NCI-H69 (cell line): ENCODE measurements at places on chromosomes 1 and 21.

DNA sequence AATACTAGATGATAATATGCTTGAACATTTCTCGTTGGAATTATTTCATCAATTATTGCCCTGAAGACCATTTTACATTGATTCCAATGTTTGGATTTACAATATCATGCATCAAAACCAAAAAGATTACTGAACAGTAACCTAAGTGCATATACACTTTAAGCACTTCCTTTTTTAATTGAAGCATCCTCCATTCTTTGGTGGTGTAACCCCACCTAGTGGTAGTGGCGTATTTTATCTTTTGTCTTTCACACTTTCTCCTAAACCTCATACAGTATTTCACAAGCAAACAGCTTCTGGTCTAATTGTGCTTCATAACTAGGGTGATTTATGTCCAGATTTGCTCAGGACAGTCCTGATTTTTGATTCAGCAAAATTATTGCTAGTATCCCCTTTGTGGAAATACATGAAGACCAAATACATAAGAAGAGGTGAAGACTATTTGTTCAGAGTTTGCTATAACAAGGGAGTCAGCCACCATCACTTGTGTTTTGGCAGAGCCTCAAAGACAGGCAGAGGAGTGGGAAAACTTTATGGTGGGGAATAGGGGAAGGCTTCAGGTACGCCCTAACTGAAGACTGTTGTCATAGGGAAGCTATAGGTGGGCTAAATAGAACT is 3.4 kb upstream of the NVL start:
- DNase-seq = peak; percentile 73

DNA sequence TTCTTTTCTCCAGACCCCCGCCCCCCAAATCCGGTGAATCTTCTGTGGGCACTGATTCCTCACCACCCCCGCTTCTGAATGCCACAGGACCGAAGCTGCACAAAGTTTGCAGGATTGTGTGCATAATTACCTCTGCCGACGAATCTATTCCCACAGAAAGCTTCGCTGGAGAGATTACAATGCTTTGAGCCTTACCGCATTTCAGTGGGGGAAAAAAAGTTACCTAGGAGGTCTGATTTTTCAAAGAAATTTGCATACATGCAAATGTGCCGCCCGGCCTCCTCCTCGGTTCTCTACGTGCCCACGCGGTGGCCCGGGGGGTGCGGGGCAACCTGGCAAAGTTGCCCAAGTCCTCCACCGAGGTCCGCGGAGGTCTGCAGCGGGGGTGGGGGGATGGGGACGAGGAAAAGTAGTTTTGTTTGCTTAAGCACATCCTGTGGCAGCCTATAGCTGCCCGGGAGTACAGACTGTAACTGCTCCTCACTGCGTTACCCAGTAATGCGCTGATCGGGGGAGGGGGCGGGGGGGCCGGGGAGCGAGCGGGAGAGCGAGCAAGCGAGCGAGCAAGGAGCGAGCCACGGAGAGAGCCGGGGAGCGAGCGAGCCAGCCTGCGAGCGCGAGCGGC is 563 bp upstream of the NFIA start:
- peak; percentile 85 for DNase-seq

DNA sequence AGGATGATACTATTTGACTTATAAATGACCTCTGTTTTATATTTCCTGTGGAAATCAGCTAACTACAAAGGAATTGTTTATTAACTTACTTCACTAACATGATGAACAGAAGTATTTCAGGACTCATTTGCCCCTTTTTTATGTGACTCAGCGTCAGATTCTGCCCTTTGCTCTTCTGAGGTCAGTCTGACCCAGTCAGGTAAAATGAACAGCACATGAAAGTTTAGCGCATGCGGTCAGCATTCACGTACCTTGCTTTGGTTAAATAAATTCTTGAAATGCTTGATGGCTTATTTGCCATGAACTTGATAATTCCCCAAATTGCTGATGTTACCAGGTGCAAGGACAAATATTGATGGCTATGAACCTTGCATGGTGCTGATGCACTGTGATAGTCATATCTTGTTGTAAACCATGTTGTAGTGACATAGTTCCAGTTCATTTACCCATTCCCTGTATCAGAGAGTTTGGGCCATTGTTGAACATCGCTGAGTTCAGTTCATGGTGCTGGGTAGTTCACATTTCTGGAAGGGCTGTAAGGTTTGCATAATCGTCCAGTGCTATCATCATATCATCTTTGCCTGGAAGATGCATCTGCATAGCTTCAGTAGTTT is 133.4 kb downstream of the NFIA start:
- no peak for DNase-seq

- no peak for DNase-seq
Measured at GRCh38 chr1:243663651-243664050, 186.4 kb downstream of the AKT3 start.

- DNase-seq = peak; percentile 89
Measured at GRCh38 chr1:15885701-15886610, 38.4 kb downstream of the SPEN start.

- DNase-seq = no peak
Measured at GRCh38 chr1:91520942-91521507, 20.4 kb downstream of the CDC7 start.

- no peak for DNase-seq
Measured at GRCh38 chr21:45282283-45283034, 5.2 kb downstream of the POFUT2 start.

GRCh38 chr21:38898422-38899096 is 92.8 kb downstream of the ETS2 start:
- no peak for DNase-seq

- DNase-seq = no peak
Measured at GRCh38 chr1:224245188-224245587, 62.1 kb downstream of the DEGS1 start.

- no peak for DNase-seq
Measured at GRCh38 chr1:13808729-13809131, 108.7 kb downstream of the PRDM2 start.

DNA sequence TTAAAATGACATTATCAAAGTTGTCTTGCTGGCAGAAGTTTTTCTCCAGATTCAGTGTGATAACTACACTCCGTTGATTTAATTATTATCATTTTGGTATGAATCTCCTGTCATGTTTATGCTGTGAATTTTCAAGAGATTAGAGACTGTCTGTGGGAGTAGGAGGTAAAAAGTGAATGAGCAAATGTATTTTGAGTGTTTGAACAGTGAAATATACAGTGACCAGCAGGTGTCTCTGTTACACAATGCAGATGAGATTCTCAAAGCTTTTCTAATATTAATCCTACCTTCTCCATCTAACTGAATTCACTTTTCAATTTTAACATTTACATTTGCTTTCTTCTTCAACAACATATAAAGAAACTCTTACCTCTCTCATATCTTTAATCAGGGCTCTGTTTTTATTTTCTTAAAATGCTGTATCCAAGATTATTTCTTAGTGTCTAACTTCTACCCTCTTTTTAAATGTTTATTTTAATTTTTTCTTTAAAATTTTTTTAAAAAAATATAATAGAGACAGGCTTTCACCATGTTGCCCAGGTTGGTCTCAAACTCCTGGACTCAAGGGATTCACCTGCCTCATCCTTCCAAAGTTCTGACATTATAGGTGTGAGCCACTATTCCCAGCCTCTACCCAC is 20.9 kb upstream of the HSPA13 start:
- DNase-seq = peak; percentile 55

DNA sequence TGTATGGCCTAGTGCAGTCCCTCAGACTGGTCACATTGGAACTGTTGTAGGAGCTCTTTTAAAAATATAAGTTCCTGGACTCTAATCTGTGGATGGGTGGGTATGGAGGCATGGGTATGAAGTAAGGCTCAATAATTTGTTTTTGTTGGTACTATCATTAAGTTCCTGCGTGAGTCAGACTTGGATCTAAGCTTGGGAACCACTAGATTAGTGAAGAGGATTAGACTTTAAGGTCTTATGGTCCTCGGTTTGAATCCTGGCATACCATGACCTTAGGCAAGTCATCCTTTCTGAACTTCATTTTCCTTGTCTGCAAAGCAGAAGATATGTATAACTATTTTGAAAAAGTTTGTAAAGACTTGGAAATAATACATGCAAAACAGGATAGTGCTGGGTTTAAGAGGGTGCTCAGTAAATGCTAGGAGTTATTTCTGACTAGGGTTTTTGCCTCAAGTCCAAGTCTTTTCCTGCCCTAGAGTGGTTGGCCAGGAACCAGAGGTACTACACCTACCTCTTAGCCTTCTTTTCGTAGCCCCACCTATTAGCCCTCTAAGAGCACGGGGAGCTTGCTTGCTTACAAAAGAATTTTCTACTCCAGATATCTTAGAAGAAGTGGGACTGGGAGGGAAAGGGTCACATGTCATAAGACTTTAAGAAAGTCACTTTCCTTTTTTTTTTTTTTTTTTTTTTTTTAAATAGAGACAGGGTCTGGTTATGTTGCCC is 38.6 kb upstream of the METTL18 start:
- no peak for DNase-seq

DNA sequence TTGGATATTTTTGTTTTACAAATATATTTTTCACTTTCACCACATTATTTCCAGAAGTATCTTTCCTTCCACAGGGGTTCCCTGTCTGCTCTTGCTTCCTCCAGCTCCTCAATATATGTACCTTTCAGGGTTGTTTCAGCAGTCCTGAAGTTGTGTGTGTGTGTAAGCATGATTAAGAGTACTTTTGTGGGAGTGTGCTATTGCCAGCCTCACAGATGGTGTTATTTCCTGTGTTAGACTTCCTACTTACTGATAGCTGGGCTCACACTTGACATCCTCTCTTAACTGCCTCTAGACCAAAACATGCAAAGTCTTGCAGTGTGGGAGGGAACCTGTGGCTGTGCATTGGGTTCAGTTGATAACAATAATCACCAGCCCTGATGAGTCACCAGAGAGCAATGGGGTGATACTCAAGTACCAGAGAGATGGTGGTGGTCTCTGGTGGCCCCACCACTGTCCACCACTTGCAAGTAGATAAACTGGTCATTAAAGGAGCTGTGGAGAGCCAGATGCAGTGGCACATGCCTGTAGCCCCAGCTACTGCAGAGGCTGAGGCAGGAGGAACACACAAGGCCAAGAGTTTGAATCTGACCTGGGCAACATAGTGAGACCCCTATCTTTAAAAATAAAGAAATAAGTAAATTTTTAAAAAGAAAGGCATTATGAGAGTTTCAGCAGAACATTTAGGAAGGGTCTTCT is 126.7 kb downstream of the NR5A2 start:
- peak; percentile 63 for DNase-seq

DNA sequence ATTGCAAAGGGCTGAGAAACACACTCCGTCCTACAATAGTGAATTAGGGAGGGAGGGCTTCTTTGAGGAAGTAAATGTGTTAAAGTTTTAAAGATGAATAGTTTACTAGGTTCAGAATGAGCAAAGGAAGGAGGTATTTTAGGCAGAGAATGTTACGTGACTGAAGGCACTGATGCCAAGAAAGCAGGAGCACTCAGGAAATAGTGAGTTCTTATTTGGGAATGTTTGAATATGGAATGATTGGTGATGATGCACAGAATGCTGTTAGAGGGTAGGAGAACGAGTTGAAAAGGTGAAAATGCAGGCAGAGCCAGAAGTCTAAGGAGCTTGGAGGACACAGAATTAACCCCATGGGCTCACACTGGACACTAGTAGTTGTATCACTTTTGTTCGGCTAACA is 108.0 kb downstream of the NRIP1 start:
- no peak for DNase-seq

GRCh38 chr1:9894115-9894514 is 16.0 kb downstream of the CTNNBIP1 start:
- no peak for DNase-seq

DNA sequence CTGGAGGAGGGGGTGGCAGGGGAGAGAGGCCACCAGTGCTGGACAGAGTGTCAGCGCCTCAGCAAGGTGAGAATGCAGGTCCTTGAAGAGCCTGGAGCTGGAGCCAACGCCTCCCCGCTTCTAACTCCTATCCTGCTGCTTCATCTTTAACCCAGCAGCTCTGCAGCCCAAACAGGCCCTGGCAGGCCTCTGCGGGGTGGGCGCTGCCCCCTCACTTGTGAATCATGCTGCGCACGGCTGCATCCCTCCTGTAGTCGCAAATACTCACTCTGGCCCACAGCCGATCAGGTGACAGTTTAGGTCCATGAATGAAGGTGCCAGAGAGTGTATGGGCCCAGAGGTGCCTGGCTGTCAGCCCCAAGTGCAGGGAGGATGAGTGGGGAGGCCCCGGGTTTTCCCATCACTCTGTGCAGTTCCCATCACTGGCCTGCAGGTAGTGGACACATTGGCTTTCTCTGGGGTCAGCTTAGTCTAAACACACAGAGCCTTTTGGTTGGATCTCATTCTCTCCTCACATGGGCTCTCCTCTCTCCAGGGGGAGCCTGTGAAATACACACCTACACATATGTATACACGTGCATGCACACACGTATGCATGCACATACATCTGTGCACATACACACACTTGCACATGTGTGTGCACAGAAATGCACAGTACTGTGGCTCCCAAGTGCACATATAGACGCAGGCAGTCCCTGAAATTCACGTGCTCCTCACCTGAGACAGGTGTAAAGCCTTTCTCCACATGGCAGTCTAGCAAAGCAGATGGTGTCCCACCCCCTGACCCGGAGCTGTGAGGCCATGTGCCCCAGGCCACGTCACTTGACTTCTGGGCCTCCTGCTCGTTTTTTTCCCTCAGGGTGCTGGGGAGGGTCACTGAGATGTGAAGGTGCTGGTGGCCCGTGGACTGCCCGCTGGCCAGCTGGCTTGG is 52.0 kb downstream of the TRIM11 start:
- DNase-seq = peak; percentile 36

DNA sequence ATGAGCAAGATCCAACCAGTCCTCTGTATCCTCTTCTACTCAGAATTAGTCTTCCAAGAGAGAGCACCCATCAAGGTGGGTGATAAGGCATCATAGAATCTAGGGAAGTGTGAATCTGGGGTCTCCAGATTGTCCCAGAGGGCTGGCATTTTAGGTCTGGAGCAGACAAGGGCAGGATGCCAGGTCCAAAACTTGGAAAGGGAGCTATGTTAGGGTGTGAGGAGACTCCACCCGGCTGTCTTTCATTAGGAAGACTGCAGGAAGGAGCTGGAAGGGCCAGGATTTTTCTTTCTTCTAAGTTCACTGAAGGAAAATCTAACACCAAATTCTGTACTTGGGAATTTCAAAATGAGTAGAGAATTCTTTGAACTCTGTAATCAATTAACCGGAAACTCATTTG is 86.1 kb upstream of the BMP8A start:
- no peak for DNase-seq

DNA sequence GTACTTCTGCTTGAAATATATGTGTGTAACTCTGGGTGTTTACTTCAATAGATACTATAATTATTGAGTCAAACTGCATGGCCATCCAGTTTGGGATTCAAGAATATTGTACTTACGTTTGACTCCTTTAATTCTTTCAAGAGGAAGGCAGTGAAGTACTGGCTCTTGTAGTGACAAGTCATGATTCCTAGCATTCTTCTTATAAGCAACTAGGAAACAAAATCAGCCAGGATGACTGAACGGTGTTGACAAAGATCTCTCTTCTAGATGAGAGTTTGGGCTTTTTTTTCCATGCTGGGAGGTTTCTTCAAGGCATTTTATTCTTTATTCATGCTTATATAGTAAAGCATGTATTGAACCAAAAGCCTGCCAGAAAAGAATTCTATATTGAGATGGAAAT is 58.3 kb downstream of the CLEC20A start:
- no peak for DNase-seq
